NCI-H2081 treated with DMSO at 0.1 percent for 48 hours (cell line): ENCODE measurements at places on chromosomes 16 and 17.

DNA sequence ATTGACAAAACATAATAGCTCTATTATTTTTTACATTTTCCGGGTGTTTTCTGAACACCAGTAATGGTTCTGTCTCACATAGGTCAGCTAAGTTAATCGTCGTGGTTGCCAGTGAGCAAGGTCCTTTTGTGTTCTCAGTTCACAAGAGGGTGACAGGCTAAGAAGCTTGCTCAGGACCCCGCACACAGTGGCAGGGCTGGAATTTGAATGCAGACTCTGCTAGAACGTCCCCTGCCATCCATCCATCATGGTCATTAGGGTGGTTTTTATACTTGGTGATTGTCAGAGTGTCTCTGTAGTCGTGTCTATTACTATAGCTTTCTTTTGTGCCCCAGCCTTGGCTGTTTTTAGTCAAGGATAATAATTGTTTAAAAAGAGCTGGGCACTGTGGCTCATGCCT is 176.2 kb downstream of the SNX29 start:
- DNase-seq, result no peak

- no peak for DNase-seq
These were observed 8.7 kb downstream of the EIF1 start for GRCh38 chr17:41697122-41697962.

GRCh38 chr17:10243883-10244844 is 45.8 kb upstream of the GAS7 start:
- DNase-seq, result no peak

DNA sequence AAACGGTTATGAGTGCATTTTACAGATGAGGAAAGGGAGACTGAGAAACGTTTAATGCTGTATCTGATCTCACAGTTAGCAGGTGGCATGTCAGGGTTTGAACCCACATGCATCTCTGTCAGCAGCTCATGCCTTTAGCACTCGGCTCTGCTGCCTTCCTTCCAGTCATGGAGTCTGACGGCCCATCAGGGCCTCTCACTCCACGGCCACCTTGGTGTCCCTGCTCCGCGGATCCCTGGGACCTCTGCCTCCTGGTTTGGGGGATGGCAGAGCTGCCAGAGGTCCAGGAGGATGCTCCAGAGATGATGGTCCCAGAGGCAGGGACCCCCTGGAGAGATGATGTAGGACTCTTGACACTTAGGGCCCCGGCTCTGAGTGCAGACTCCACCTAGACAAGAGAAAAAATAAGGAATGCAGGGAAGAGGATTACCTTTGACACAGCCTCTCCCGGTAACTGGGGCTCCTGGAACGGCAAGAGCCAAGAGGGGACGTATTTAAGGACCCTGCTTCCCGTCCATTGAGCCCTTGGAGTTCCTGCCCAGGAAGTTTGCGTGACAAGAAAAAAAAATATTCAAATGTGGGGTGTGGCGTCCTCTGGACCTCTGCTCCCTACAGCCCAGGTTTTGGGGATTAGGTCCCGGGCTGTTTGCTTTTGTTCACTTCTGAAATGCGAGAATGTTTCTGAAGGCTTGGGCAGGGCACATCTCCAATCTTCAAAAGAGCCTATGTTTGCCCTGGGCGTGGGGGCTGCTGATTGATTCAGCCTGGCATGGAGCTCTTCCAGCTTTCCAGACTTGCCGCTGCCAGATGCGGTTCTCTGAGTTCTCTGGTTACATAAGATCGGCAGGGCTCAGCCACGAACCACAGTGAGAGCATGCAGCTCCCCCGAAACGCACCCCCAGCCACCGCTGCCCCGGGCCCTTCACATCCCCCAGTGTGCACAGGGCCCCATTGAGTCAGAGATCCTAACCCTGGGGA is at the start of gene ALDH3A1:
TSS of gene ALDH3A1 (minus strand) at position 470 of the 978 bp plus-strand sequence. CDS start 3,169 bp downstream, outside the sequence.
- no peak for DNase-seq

DNA sequence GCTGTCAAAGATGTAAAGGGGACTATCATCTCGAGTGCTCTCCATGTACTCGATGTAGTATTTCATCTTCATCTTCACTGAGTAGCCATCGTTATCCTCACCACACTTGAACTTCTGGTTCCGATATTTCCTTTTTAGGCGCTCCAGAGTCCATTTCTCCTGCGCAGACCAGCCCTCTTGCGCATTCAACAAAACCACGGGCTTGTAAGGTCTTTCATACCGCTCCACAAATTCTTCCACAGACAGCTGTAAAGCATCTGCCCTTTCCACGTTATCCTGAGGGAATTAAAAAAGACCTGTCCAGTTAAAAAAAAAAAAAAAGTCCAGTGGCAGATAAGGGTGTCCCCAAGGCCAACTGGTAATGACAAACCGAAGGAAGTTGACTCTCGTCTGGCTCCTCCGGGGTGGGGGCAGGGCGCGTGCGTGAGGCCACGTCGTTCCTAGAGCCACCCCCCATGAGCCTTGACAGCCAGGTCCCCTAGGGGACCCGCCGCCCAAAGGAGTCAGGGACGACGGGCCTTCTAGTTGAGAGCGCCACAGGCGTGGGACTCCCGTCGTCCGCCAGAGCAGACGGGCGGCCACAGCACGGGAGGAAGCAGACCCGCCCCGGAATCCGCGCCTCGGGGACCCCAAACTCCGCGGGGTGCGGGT is 701 bp downstream of the JMJD6 start:
- DNase-seq, result no peak

- no peak for DNase-seq
These were observed 9.7 kb downstream of the PRR29 start for GRCh38 chr17:64007838-64008282.

GRCh38 chr16:31365131-31365865 is 10.3 kb downstream of the ITGAX start:
- DNase-seq, result no peak

DNA sequence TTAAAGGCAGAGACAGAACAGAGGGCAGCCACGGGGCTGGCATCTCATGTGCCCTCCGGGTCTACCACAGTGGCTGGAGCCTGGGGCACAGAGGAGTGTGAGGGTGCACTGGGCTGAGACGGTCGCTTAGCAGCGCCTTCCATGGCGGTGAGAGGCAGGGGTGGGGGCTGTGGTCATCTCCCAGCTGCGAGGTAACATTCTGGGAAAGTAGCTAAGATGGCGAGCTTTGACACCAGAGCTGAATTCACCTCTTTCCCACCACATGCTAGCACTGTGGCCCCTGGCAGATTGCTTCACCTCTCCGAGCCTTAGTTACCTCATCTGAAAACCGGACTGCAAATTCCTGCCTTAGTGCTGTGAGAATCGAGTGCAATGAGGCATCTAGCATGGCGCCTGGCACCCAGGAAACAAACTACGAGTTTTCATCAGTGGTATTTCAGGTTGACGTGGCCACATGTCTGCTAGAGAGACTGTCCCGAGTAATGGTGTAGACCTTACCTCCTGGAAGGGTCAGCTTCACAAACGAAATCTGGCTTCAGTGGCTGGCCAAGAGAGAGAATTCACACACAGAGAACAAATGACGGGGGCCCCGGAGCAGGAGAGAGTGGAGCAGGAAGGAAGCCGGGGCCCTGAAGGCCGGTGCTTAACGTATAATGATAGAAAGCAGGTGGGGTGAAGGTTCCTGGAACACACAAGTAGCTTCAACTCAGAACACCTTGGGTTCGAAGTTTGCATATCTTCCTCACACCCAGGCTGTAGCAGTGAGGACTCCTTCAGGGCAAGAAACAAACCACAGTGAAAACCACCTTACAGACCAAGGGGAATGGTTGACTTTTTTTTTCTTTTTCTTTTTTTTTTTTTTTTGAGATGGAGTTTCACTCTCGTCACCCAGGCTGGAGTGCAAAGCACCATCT is 63.9 kb upstream of the RPH3AL start:
- no peak for DNase-seq

DNA sequence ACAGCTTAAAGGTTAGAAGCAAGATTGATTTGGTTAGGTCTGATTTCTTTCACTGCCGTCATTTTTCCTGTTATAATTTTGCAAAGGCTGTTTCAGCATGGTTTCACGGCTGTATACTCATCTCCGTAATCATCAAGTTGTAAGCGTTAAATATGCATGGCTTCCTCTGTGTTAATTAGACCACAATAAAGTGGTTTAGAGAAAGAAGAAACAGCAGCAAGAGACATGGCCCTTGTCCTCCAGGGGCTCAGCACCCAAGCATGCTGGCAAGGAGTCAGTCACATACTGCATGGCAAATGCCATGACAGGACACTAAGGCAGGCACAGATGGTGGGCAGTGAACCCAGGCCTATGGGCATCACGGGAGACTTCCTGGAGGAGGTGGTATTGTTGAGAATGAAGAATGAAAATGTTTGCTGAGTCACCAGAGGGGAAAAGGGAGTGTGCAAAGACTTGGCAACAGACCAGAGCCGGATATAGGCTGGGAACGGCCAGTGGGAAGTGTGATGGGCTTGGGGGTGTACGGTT is 61.4 kb upstream of the PLCG2 start:
- DNase-seq, result no peak

DNA sequence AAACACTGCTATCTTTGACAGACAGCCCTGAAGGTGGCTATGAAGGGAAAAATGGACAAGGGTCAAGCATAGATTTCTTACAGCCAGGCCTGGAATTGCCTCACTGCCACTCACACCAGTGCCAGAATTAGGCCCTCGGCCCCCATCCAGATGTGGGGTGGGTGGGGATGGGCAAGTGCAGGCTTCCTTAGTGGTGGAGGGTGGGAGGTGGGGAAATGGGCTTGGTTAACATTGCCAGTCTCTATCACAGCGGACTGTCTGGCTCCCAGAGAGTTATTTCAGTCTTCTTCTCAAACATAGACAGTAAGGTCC is 24.9 kb downstream of the B9D1 start:
- no peak for DNase-seq

DNA sequence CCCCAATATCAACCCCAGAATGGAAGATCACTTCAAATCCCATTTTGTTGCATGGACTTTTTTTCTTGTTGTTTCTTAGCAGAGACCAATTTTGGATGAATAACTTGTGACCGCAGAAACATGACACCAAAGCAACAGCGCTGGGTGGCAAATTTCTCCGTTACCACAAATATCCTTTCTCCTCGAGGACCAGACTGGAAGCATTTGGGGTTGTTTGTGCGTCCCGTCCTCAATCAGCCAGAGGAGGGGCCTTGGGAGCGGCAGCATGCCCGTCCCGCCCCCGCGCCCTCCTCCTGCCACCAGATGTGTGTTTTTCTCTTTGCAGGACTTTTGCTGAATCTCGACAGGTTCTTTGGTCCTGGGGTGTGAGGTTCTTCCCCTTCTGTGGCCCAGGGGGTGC is 282.5 kb upstream of the FOXF1 start:
- DNase-seq, result no peak

DNA sequence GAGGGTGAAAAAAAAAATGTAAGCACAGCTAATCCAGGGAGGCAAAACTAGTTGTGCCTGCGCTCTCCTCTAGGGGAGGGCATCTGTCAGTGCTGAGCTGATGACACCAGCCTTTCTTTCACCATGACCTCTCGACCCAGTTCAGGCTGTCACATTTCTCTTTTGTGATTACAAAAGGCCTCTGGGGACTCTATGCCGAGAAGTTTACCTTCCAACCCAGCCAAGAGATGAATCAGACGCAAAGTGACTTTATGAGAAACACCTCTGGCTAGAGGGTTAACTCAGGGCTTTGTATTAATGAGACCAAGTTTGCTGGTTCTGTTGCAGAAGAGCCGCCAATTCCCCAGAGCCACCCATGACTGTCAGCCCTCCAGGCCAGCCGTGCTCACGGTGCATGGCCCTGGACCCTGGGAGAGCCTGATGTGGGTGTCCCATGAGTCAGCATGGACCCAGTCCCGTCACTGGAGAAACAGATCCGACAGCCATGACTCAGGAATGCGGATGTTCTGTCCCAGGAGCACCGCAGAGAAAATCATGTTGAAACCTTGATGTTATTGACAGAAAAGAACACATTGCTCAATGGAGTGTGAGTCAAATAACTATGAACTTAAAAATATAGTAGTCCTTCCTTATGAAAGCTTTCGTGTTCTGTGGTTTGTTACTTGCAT is 437.2 kb downstream of the HS3ST3B1 start:
- no peak for DNase-seq

GRCh38 chr17:9905902-9906301 is 831 bp upstream of the RCVRN start:
- no peak for DNase-seq

DNA sequence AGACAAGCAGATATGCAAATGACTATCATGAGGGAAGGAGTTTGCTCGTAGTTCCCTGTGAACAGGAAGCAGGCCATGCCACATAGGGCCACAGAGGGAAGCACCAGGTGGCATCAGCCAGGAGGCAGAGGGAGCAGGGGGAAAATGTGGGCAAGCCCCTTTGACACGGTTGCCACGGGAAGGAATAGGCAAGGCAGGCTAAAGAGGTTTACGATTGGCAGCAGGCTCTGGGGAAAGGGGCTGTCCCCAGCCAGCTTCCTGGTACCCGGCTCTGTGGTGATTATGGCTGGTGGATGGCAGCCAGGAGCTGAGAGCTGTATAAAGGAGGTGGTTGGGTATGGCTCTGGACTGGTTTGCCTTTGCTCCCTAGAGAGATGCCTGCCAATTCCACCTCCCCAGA is 848 bp downstream of the CES3 start:
- no peak for DNase-seq

DNA sequence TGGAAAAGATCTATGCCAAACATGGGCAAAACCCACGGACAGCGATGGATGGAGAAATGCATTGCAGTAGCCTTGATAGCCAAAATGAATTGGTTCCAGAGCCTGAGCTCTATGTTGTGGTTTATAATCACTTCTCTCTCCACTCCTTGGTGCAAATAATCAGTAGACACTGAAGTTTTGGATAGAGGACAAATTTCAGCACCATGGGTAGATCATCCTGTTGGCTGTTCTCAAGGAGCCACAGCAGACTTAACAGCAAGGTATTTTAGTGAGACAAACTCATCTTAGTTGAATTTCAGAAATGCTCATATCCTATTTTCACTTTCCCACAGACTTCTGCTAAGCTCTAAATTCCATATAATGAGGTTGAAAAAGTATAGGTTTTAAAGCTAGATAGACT is 88.3 kb upstream of the CCL1 start:
- no peak for DNase-seq

DNA sequence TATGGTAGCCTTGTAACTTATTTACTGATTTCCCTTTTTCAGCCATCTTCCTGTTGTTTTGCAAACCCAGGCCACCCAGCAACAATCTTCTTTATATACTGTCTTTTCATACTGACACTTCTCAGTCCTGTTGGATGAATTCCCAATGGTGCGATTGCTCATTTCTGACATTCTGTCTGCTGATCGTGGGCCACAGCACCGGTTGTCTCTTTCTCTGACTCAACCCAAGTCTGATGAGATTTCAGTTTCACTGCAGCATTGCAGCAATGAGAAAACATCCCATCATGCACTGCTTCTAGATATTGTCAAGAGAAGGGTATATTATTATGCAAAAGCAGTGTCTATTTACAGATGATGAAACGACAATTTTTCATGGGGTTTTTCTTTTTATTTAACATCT is 349.2 kb upstream of the HSBP1 start:
- no peak for DNase-seq

DNA sequence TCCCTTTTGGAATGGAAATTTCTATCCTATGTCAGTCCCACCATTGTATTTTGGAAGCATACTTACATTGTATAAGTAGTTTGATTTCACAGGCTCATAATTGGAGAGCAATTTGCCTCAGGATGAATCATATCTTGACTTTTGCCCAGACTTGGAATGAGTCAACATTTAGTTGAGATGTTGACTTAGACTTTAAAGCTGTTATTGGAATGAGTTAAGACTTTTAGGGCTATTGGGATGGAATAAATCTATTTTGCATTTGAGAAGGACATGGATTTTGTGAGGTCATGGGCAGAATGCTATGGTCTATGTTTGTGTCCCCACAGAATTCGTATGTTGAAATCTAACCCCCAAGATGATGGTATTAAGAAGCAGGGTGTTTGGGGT is 12.2 kb upstream of the ZNF594 start:
- DNase-seq, result no peak

- no peak for DNase-seq
These were observed 80.6 kb downstream of the AMFR start for GRCh38 chr16:56344518-56345405.

GRCh38 chr17:6915620-6916019 is 80.2 kb upstream of the ALOX12 start:
- DNase-seq, result no peak
